ENCODE measurements at places on chromosomes 11 and 22.

GRCh38 chr22:39362271-39362670, 12.5 kb downstream of the SYNGR1 start:
- peaks cover 7% of the 10 kb centered on the region for H3K27me3 ChIP-seq
- DNase-seq = no peak
- H3K4me1 ChIP-seq = peaks cover 26% of the 10 kb centered on the region
- H3K36me3 ChIP-seq = no peaks in the 10 kb centered on the region

GRCh38 chr11:487571-488021, 19.4 kb downstream of the RNH1 start:
- H3K27ac ChIP-seq = no peak overlapping the region
- no peak for DNase-seq
- no peaks in the 10 kb centered on the region for H3K27me3 ChIP-seq
- no peaks in the 10 kb centered on the region for H3K4me1 ChIP-seq

DNA sequence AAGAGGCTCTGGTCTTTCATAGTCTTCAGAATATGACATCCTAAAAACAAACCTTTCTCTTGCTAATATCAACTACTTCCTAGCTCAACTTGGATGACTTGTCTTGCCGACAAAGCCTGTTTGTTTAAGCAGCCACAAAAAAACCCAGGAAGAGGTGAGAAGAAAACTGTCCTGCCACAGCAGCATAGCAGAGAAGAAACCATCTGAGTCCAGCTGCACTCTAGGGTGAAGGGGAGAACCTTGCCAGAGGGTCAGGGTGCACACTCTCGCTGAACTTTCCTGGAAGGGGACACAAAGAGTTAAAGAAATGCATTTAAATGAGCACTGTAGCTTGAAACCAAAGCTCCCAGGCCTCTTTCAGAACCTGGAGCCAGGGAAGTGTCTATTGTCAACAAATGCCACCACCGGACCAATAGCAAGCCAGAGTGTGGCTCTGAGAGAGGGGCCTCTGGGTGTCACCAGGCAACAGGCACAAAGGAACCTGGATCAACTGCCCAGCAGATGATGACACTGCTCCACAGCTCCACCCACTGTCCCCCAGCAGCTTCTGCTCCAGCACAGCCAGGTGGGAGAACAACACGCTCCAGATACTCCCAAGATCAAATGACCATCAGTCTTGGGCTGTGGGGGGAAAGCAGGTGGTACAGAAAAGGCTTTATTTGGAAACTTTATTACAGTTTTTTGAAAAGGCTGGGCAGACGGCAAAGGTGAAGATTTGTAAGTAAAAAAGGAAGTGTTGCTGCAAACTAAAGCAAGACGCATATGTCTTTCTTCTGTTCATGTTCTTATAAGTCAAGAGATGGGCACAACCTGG, 105.7 kb downstream of the RASSF10 start:
- H3K27me3 ChIP-seq = no peaks in the 10 kb centered on the region
- H3K4me3 ChIP-seq = no peak overlapping the region
- peaks cover 72% of the 10 kb centered on the region for H3K4me1 ChIP-seq
- DNase-seq = no peak
- no peak overlapping the region for H3K27ac ChIP-seq

- DNase-seq = peak; percentile 18
- H3K4me3 ChIP-seq = peak overlapping the region; percentile 94
- peaks cover 23% of the 10 kb centered on the region for H3K4me1 ChIP-seq
- H3K27ac ChIP-seq = peak overlapping the region; percentile 94
- peaks cover 21% of the 10 kb centered on the region for H3K36me3 ChIP-seq
Measured at GRCh38 chr22:49825436-49825835, 2.2 kb downstream of the BRD1 start.

DNA sequence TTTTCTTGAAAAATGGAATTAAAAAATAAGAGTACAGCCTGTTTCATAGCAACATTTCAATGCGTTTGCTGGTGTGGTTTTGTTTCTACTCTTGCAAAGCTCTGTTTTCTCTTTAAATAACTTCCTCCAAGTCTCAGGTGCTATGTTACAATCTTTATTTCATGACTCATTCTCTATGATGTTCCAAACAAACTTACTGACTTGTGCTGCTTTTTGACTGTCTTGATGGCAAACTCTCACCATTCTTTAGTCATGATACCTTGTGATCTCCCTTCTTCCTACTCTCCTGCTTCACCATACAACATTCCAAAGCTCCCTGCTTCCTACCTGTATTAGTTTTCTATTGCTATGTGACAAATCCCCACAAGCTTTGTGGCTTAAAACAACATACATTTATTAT, 166.1 kb downstream of the C11orf91 start:
- DNase-seq = peak; percentile 36
- peaks cover 11% of the 10 kb centered on the region for H3K36me3 ChIP-seq
- H3K27ac ChIP-seq = peak overlapping the region; percentile 82
- H3K4me3 ChIP-seq = peak overlapping the region; percentile 16

GRCh38 chr11:64835616-64836447, 8.6 kb downstream of the CDC42BPG start:
- H3K4me1 ChIP-seq = peaks cover 6% of the 10 kb centered on the region
- H3K27me3 ChIP-seq = peaks cover under 1% of the 10 kb centered on the region
- H3K27ac ChIP-seq = no peak overlapping the region
- H3K36me3 ChIP-seq = no peaks in the 10 kb centered on the region
- H3K4me3 ChIP-seq = no peak overlapping the region

- H3K4me3 ChIP-seq = peak overlapping the region; percentile 34
- peak overlapping the region; percentile 99 for H3K27ac ChIP-seq
- H3K27me3 ChIP-seq = peaks cover 5% of the 10 kb centered on the region
- DNase-seq = peak; percentile 10
- H3K4me1 ChIP-seq = peaks cover 53% of the 10 kb centered on the region
Measured at GRCh38 chr11:35337914-35338305, 81.4 kb downstream of the SLC1A2 start.

DNA sequence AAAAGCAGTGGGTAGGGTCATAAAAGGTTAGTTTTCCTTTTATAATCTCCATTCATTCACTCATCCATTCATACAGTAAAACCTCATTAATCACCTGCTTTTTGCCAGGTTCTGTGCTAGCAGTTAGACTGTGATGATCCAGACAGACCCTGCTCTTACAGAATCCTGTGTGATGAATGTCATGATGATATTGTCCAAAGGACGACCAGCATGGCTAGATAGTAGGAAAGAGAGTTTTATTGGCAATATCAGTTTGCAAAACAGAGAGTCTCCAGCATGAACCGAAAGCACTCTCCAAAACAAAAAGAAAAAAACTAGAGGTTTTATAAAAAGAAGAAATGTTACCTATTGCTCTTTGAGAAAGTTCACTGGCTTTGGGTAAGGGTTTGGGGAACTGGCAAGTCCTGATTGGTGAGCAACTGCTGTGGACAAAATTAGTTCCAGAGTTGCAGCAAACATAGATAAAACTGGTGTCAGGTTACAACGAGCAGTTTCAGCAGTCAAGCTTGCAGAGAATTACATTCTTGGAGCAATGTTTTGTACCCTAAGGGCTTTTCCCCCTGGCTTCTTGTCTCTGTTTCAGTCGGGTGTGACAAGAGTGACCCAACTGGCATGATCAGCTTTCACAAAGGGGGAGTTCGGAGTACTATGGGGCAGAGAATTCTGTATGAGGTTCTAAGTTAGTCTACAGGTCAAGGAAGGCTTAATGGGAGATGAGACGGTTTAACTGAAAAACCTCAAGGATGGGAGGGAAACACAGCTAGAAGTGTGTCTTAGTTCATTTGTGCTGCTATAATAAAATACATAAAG, 58.3 kb downstream of the HSD17B12 start:
- H3K27ac ChIP-seq = peak overlapping the region; percentile 66
- no peaks in the 10 kb centered on the region for H3K27me3 ChIP-seq
- H3K36me3 ChIP-seq = peaks cover 28% of the 10 kb centered on the region
- peak; percentile 82 for DNase-seq
- H3K4me1 ChIP-seq = peaks cover 53% of the 10 kb centered on the region
- peak overlapping the region; percentile 65 for H3K4me3 ChIP-seq

- H3K27ac ChIP-seq = peak overlapping the region; percentile 100
- peaks cover 47% of the 10 kb centered on the region for H3K4me1 ChIP-seq
- peaks cover 15% of the 10 kb centered on the region for H3K36me3 ChIP-seq
Measured at GRCh38 chr11:61793083-61793828, 545 bp downstream of the FEN1 start.

DNA sequence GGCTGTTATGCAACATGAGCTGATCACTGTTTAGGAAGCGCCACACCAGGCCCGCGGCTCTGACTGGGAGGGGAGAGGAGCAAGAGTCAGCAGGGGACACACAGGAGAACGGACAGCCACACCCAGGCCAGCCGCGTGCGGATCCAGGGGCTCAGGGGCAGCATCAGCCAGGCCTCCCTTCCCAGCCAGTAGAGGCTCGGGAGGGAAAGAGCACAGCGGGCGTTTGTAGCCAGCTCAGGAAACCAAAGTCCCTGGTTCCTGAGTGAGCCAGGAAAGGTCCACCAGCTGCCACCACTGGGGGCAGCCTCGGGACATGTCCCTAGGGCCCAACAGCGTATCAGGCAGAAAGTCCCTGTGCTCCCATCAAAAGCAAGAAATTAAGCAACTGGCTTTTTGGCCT, 71.8 kb upstream of the PITPNB start:
- 0 out of 2 replicates have a peak, but pooled peaks cover 4% of the 10 kb centered on the region for H3K36me3 ChIP-seq
- H3K4me3 ChIP-seq = no peak overlapping the region
- H3K27ac ChIP-seq = no peak overlapping the region
- H3K4me1 ChIP-seq = peaks cover 11% of the 10 kb centered on the region

- peaks cover 18% of the 10 kb centered on the region for H3K36me3 ChIP-seq
- peak overlapping the region; percentile 26 for H3K27ac ChIP-seq
- peaks cover 10% of the 10 kb centered on the region for H3K27me3 ChIP-seq
Measured at GRCh38 chr11:76622493-76623094, 48.0 kb downstream of the LRRC32 start.

DNA sequence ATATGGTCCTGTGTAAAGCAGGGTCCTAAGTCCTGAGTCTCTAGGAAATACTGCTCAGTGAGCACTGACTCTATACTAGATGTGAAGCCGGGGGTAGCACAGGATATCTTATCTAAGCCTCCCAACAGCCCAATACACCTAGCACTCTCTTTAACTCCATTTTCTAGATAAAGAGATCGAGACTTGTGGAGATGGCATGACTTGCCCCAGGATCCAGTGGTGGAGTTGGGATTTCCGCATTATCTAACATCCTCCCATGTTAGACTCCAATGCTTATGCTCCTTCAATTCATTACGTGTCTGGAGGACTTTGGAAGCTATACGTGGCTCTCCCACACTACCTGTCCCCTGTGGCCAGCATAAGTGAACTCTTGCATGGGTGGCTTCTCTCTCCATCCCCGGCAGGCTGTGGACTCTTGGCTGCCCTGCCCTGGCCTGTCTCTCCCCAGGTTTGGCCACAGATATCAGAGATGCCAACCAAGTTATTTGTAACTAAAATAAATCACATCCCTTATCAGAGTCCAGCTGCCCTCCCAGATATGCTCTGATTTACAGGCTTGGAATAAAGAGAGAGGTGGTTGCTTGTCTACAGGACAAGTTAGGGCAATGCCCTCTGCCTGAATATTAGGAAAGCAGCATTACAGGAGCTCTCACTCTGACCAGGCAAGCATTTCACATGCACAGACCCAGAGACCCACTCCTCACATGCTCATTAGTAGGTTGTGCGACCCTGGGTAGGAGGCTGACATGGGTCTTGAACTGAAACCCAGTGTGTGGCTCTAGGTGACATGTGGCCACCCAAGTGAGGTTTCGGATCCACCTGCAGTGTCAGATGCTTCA, 4.5 kb downstream of the CD44 start:
- peak overlapping the region; percentile 96 for H3K4me3 ChIP-seq
- H3K36me3 ChIP-seq = peaks cover 84% of the 10 kb centered on the region
- peaks cover 78% of the 10 kb centered on the region for H3K4me1 ChIP-seq
- DNase-seq = no peak
- peak overlapping the region; percentile 92 for H3K27ac ChIP-seq
- H3K27me3 ChIP-seq = peaks cover 59% of the 10 kb centered on the region

- DNase-seq = no peak
- H3K4me1 ChIP-seq = no peaks in the 10 kb centered on the region
- no peak overlapping the region for H3K4me3 ChIP-seq
- H3K27ac ChIP-seq = no peak overlapping the region
- H3K36me3 ChIP-seq = no peaks in the 10 kb centered on the region
Measured at GRCh38 chr11:22479208-22479607, 141.0 kb downstream of the SLC17A6 start.

DNA sequence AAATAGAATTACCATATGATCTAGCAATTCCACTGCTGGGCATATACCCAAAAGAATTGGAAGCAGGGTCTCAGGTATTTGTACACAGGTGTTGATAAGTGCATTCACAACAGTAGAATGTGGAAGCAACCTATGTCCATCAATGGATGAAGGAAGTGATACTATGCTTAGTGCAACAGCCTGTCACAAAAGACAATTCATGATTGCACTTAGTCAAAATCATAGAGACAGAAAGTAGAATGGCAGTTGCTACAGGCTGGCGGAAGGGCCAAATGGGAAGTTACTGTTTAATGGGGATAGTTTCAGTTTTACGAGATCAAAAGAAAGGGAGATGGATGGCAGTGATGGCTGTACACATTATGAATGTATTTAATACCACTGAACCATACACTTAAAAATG, 42.0 kb downstream of the SGSM3 start:
- H3K4me3 ChIP-seq = no peak overlapping the region
- DNase-seq = no peak
- peaks cover 25% of the 10 kb centered on the region for H3K36me3 ChIP-seq
- H3K27ac ChIP-seq = no peak overlapping the region
- peaks cover 11% of the 10 kb centered on the region for H3K27me3 ChIP-seq

GRCh38 chr11:126485986-126486635, 130.6 kb downstream of the ST3GAL4 start:
- peaks cover 30% of the 10 kb centered on the region for H3K4me1 ChIP-seq
- DNase-seq = no peak
- H3K27ac ChIP-seq = no peak overlapping the region
- H3K27me3 ChIP-seq = peaks cover 1% of the 10 kb centered on the region
- no peak overlapping the region for H3K4me3 ChIP-seq

DNA sequence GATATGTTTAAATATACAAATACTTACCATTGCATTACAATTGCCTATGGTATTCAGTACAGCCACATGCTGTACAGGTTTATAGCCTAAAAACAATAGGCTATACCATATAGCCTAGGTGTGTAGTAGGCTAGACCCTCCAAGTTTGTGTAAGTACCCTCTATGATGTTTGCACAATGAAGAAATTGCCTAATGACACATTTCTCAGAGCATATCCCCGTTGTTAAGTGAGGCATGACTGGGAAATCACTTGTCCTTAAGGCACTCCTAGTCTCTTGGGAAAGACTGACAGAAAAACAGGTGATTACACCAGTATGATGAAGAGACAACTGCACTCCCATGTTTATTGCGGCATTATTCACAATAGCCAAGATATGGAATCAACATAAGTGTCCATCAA, 187.2 kb downstream of the SPON1 start:
- H3K27me3 ChIP-seq = peaks cover 2% of the 10 kb centered on the region
- no peak for DNase-seq
- H3K4me3 ChIP-seq = no peak overlapping the region
- H3K36me3 ChIP-seq = no peaks in the 10 kb centered on the region

DNA sequence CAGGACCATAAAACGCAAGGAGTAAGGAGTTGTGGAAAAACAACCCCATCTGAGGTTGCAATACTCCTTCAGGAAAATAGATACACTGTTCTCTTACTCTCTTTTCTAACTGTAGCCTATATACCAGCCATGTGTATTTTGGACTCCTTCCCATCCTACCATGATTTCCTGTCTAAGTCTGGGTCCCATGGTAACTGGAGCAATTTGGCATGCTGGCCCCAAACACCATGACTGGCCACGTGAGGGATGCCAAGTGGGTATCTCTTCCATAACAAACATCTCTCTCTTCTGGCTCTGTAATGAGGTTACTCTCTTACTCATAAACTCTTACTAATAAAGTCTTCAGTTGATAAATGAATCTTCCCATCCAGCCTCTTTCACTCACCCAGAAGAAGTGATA, 26.5 kb downstream of the ABTB2 start:
- H3K36me3 ChIP-seq = no peaks in the 10 kb centered on the region
- no peaks in the 10 kb centered on the region for H3K27me3 ChIP-seq
- peak; percentile 82 for DNase-seq
